ENCODE measurements at places on chromosomes 3 and 15.

- DNase-seq = no peak
Measured at GRCh38 chr3:173932624-173933023, 535.1 kb downstream of the NLGN1 start.

- DNase-seq = peak; percentile 62
Measured at GRCh38 chr3:155853214-155854140, 750 bp downstream of the SLC33A1 start.

GRCh38 chr3:27325419-27325818, 43.8 kb downstream of the NEK10 start:
- DNase-seq = no peak

DNA sequence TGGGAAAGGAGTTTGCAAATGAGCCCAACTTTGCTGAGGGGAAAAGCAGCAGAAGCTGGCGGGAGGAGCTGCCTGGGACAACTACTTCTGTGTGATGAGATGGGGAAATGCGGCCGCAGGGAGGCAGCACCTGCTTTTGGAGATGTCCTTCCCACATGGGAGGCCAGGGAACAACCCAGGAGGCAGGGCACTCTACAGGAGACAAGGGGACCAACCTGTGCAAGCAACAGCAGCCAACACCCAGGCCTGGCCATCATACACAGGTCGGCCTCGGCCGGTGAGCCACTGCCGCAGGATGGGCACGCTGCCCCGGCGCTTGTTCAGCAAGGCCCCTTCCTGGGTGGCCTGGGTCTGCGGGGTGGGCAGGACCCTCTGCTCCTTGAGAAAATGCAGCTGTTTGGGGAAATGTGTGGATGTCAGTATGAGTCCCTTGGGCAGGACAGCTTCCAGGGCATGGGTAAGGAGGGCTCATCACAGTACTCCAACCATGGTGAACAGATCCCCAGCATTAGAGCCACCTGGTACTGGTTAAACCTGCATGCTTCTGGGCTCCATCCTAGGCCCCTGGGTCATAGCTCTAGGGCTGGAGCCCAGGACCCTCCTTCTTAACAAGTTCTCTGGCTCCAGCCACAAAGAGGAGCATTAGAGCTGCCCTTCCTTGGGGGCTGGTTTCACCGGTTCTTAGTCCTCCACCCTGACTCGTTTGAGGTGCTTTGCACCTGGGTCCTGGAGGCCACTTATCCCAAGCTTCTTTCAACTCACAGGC, 11.6 kb downstream of the EPB42 start:
- no peak for DNase-seq

GRCh38 chr3:160796813-160797164, 40.8 kb downstream of the PPM1L start:
- no peak for DNase-seq

GRCh38 chr3:3815206-3815605, 16.0 kb downstream of the LRRN1 start:
- DNase-seq = no peak

GRCh38 chr3:76841747-76842146, 198.2 kb upstream of the ROBO2 start:
- DNase-seq = no peak

DNA sequence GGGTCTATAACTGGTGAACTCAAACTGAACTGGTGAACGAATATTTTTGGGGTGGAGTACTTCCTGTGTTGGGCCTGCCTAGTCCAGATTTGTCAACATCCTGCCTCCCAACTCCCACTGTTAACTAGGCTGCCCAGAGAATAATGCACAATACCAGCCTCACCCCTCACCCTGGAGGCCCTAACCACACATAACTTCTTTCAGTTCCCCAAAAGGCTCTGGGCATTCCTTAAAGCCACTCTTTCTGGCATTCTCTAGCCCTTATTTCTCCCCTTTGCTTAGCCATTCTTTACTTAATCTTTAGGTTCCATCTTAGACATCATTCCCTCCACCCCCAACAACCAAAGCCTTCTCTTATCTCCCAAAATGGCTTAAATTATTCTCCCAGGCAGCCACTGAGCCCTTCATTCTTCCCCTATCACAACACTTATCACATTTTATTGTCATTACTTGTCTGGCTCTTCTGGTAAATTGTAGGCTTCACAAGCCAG, 9.1 kb upstream of the SEC11A start:
- no peak for DNase-seq

DNA sequence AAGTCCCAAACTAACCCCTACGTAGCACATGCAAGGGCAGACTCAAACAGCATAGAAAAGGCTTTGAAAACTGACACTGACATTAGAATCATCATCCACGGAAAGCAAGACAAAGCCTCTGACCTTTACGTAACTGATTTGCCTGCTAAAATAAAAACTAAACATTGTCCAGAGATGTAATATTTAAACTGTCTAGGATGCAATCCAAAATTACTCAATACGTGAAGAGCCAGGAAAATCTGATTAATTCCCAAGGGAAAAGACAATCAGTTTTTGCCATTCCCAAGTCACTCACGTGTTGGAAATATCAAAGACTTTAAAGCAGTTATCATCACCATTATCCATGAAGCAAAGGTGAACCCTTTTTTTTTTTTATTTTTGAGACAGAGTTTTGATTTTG, 13.3 kb upstream of the IQCF1 start:
- DNase-seq = no peak

DNA sequence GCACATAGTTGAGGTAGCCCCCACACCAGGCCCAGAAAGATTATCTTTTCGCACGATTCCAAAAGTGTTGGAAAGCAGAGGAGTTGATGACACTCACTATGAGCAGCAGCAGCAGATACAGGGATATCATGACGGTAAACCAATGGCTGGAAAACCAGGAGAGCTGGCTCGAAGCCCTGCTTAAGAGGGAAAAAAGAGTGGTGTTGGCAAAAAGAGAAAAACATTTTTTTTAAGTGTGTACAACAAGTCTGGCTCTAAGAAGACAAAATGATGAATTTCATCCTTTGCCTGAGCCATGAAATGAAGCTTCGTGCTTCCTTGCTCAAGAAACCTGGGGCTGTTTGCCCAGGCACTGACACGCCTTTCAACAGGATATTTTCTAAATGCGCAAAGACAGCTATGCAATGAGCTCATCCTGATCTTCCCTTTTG, 27.3 kb downstream of the PARP16 start:
- peak; percentile 51 for DNase-seq

DNA sequence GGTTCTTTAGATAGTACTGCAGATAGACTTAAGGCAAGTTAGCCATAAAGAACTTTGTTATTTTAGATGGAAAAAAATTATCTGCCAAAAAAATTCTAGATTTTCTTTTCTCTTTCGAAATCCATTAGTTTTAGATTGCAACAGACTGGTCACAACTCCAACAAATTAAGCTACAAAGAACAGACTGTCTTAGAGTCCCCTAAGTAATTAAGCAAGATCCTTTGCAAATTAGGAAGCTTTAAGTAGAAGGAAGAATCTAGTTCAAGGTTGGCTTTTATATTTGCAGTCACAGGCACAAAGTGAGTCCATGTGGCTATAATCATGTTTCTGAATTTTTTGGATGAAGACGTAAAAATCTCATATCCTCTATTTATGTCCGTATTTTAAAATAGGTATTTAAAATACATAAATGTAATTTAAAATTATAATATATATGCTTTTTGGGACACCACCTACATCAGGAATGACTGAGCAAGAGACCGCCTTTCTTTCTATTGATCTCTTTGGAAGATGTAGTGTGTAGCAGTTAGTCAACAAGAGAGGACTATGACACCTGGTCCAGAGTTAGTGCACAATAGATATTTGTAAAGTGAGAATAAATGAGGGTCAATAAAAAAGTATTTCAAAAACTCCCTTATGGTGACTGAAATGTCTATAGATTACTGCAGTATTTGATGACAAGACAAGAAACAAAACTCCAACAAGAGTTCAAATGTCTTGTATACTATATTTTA, 34.4 kb downstream of the TMEM45A start:
- DNase-seq = no peak

DNA sequence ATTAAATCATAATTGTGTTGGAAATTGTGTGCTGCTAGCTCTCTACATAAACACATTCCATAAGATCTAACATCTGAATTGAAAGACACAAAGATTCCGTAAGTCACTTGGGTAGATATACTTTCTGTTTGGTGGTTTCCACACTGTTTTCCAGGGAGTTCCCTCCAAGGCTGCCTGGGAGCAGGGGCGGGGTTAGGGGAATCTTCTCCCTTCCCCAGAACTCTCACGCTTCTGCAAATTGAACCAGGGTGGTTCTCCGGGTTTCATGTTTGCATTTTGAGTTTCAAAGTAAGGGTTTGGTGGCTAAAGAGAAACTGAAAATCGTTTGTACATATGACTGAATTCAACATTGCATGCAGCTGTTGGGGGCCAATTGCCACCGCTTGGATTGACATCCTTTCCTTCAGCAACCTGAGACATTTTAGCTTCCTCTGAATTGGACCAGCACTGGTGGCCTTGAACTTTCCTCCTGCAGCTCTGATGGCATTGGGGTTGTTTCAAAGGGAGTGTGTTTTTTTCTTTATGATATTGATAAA, 192.7 kb upstream of the FEZF2 start:
- DNase-seq = no peak

GRCh38 chr3:29591579-29591978, 310.7 kb downstream of the RBMS3 start:
- no peak for DNase-seq

- DNase-seq = no peak
Measured at GRCh38 chr15:101242160-101242998, 9.5 kb downstream of the CHSY1 start.

DNA sequence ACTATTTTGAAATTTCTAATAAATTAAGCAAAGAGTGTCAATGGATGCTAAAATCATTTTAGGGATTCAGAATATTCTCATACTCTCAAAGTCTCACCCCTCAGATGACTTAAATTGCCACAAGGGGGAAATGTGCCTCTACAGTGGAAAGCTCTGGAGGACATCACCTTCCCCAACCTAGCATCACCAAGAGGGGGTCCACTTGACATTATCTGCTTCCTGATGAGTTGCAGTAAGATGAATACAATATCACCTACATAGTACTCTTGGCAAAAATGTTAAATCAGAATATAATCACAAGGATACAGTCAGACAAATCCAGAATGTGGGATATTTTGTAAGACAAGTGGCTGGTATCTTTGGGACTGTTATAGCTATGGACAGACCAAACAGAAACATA, 290.1 kb downstream of the MFSD1 start:
- no peak for DNase-seq

DNA sequence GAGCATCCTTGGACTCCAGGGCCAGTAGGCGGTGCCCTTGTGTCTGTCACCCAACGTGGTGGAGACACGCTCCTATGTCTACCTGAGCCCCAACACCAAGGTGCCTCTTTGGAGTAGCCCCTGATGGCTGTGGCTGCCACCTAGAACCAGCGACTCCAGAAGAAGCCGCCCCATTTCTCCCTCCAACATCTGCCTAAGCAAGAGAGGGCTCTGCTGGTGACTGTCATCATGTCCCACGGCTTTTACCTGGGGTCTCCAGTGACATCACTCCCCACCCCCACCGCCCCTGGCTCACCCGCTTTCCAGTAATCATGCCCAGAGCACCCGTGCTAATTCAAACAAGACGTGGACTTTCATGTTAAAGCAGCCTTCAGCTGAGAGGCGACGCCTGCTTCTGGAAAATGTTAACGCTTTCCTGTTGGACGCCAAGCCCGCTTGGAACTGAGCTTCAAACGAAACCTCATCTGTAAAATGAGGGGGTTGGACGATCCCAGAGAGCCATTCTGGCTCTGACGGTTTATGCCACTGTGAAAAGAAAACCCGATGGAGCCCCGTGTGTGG, 57.0 kb downstream of the ISG20 start:
- DNase-seq = no peak

- DNase-seq = no peak
Measured at GRCh38 chr15:85652457-85652856, 142.3 kb downstream of the KLHL25 start.

- DNase-seq = no peak
Measured at GRCh38 chr3:32432045-32432710, 40.5 kb downstream of the CMTM7 start.

GRCh38 chr3:88408935-88409334, 259.2 kb downstream of the C3orf38 start:
- no peak for DNase-seq

Data from aorta (tissue), 5 donors.